ENCODE measurements at places on chromosomes 5 and 9. TPM values are rescaled to one million over a fixed set of nuclear protein-coding genes. Genes with fewer than 3 reads are reported as not detected.

The HOMER1 gene
- total RNA-seq = 3.1 TPM

The SLC23A1 gene
- 4.0 TPM for total RNA-seq

The PTGDS gene
- total RNA-seq = 5.2 TPM

The CAMK4 gene
- 80.6 TPM for total RNA-seq

The PIP5K1B gene
- 4.7 TPM for total RNA-seq

The GAPT gene
- total RNA-seq = not detected

All from T-helper 1 cell treated with Interleukin-12 subunit alpha and Interleukin-12 subunit beta and Interleukin-4 antibody, amounts not matched to agents 30 ng/mL and 1 ng/mL, for 36 hours (primary cell).